ENCODE measurements at places on chromosomes 16 and 17.

DNA sequence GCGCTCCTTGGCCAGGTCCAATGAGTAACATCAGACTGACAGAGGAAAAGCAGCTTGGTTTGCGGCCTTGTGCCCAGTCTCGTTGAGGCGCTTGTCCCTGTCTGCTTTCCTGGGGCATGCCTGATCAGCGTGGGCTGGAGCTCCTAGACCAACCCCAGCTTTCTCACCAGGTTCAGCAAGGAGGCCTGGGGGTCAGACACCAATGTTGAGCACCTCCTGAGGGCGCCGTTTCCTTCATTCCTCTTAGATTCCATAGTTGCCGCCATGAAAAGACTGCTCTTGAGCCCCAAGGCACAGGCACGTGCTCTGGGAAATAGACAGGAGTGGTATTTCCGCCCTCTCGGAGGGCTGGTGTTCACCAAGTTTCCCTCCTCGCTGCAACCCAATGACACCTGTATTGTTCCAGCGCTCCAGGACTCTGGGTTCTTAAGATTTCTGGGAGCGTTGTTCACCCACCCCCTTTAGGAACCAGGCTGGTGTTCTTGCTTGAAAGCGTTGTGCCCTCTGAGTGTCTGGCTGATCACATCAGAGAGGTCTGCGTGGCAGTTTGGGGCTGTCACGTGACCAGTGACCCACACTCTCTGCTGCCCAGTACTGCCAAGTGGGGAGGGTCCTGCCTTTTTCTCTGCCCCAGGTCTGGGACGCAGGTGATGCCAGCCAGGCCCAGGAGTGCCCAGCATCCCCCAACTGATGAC is 18.0 kb downstream of the KCTD2 start:
- no peak for DNase-seq

DNA sequence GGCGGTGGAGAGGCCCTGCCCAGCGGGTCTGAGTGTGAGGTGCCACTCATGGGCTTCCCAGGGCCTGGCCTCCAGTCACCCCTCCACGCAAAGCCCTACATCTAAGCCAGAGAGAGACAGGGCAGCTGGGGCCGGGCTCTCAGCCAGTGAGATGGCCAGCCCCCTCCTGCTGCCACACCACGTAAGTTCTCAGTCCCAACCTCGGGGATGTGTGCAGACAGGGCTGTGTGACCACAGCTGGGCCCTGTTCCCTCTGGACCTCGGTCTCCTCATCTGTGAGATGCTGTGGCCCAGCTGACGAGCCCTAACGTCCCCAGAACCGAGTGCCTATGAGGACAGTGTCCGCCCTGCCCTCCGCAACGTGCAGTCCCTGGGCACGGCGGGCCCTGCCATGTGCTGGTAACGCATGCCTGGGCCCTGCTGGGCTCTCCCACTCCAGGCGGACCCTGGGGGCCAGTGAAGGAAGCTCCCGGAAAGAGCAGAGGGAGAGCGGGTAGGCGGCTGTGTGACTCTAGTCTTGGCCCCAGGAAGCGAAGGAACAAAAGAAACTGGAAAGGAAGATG is 11.2 kb downstream of the VASN start:
- DNase-seq, result no peak

- no peak for DNase-seq
Measured at GRCh38 chr16:63187638-63188037, 1151.4 kb upstream of the CDH8 start.

DNA sequence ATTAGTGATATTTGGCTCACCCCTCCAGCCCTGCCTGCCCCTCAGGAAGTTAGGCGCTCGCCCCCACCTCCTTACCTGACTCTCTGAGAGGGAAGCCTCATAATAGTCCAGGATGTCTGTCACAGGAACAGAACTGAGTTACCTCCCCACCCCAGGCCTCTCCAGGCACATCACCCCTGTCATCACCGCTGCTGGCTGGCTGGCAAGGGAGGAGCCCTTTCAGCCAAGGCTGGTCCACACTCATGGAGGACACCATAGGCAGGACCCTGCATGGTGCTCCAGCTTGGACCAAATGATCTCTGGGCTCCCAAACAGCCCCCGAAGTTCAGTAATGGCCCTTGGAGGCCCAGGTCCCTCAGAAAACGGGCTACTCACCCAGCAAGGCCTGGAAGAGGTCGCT is 1.5 kb downstream of the DLG4 start:
- DNase-seq, result no peak

DNA sequence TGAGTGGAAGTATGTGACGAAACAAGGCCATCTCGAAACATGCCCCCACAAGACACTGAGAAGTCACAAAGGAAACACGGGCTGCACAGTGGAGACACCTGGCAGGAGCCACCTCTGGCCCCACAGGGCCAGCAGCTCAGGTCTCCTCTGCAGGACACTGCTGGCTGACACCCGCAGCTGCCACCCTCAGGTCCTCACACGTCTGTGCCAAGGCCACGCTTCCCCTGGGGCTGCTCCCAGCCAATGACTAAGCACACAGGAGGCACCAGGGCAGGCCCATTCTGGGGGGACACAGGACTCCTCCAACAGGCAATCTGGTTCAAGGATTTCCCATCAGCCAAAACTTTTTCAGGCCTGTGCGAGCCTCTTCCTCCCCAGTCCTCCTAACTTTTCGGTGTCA is 36.4 kb downstream of the MBTPS1 start:
- no peak for DNase-seq

DNA sequence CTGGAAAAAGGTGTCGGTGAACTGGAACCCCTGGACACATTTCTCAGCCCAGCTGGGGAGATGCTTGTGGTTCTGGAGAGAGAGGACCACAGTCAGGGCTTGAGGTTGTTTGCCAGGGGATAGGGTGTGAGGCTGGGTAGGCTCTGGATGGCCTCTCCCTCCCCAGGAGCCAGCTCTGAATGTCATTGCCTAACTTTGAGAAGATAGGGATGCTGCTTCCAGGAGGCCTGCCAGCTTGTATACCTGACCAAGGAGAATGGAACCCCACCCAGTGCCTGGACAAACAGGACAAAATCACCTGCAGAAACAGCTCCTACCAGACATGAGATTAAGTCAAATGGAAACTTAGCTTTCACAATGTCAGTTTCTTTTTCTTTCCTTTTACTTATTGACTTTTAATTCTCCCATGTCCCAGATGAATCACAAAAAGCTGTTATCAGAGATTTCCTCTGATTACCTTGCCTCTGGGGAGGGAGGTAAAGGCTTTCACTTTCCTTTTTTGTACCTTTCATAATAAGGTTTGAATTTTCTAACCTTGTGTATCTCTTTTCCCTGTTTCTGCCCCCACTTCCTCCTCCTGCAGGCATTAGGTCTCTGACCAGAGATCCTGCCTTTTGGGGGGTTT is 29.8 kb upstream of the PLLP start:
- DNase-seq, result no peak

DNA sequence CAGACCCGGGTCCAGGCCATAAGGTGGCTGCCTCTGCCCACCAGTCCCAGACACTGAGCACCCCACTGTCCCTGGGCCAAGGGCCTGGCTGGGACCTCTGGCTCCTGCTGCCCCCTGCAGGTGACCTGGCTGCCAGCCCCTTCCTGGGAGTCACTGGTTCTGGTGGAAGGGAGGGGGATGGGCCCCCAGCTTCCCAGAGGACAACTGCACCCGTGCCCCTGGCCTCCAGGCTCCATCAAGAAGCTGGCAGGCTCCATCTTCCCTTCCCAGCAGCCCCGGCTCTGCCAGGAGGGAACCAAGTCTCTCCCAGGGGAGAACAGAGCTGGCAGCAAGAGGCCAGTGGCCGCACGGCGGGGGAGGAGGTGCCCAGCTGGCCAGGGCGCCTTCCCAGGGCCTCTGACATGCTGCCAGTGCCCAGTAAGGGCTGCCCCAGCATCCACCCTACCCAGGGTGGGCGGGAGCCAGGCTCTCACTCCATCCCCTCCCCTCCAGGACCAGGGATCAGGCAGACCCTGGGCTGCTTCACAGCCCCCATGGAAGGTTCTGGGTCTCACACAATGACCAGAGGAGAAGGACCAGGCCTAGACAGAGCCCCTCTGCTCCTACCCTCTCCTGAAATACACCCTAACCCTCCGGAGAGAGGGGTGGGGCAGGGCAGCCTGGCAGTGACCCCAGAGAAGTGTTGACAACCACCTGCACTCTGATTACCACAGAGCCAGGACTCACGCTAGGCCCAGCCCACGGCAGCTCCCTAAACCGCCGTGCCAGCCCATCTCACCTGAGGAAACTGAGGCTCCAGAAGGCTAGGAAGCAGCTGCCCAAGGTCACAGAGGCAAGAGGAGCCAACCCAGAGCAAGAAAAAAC is 3.6 kb downstream of the CLUH start:
- DNase-seq, result peak; percentile 26

DNA sequence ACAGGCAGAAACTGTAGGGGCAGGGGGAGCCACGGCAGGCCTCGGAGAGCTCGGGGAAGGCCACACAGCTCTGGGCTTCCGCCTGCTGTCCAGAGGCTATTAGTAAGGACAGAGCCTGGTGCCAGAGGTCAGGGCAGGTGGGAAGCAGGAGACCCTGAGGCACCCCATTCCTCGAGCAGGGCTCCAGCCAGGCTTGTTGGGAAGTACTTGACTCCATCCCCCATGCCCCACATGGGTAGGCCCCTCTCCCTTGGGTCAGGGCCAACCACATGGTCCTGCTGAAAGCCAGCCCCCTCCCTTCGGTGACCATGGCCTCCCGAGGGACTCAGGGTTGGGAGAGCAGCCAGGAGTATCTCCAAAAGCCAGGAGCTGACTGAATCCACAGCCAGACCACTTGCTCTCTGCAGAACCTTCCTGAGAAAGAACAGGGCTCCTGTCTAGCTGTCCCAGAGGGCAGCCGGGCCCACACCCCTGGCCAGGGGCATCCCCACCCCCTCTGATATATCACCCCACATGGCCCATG is 17.4 kb upstream of the MPRIP start:
- no peak for DNase-seq

- no peak for DNase-seq
Measured at GRCh38 chr17:13407381-13407780, 194.3 kb downstream of the HS3ST3A1 start.

GRCh38 chr17:75404223-75404730 is 1.2 kb downstream of the GRB2 start:
- peak; percentile 83 for DNase-seq

- no peak for DNase-seq
Measured at GRCh38 chr17:59254742-59255141, 34.4 kb downstream of the GDPD1 start.

- no peak for DNase-seq
Measured at GRCh38 chr16:49463529-49463928, 89.9 kb downstream of the C16orf78 start.

DNA sequence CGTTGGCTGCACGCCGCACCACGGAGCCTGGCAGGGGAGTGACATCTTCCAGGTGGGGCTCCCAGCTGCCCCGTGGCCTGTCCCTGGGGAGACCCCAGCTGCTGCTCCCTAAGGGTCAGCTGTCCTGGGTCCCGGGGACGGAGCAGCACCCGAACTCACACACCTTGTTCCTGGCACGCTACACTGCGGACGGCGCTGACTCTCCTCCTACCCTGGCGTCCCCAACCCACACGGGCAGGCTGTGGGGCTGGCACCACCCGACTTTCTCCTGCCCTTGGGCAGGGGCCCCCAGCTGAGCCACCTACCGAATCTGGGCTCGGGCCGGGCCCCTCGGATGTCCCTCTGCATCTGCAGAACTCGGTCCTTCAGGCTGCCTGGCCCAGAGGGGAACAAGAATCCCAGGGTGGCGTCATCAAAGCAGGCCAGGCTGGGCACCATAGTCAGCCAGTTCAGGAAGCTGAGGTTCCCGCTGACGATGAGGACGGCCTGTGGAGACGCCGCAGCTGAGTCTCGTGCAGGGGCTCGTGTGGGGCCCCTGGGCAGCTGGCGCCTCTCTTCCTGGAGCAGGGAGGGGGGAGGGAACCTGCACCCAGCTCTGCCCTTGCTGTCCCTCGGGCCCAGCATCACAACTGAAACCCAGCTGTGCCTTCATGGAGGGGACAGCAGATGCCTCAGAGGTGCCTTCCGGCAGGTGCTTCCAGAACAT is 70.5 kb upstream of the GNG13 start:
- DNase-seq, result no peak

GRCh38 chr16:23408823-23409298 is 44.1 kb downstream of the COG7 start:
- DNase-seq, result peak; percentile 83

DNA sequence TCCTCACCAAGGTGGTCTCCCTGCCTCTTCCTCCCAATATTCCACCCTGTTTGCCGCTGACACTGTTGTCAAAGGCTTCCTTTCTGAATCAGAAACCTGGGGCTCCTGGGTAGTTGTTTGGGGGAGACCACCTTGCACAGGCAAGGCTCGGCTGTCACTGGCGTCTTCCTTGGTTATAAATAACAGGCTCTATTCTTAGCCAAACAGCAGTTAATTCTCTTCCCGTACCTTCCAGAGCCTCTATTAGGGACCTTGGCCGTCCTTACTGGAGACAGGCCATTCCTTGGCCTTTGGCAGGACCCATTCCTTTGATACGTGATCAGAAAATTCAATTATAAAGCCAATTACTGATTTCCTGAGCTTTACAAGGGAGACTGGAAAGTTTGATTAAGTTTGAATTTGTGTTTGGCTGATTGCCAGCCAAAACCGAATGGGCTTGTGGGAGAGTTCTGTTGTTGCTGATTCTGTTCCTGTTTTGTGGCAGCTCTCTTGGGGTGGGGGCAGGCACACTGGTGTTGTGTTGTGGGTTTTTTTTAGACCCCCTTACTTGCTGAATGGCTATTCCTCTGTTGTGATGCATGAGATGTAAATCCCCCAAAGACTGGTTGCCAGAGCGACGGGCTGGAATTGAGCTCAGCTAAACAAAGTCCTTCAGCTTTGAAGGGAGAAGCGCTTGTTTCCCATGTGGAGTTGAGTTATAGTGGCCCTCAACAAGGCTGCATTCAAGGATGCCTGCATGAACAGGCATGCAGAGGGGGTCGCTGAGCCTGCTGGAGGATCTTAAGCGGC is 104.6 kb downstream of the GNAO1 start:
- DNase-seq, result no peak

GRCh38 chr17:48060249-48060648 is 12.1 kb downstream of the NFE2L1 start:
- DNase-seq, result no peak

DNA sequence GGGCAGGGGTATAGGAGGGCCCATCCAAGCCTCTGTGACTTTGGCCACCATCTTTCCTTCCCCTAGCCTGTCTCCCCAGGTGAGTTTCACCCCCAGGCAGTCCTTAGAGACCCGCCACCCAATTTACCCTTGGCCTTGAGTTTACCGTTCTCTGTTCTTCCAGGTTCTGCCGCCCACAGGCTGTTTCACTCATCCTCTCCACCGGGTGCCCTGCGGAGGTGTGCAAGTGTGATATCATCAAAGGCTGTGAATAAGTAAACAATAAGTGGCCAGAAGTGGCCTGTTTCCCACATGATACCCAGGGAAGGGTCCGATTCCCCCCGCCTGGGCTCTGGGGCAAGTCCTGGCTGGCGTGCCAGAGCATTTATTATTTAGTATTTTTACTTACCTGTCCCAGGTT is 15.1 kb upstream of the TLCD3B start:
- no peak for DNase-seq

- DNase-seq, result peak; percentile 6
Measured at GRCh38 chr16:67897231-67897630, 4.2 kb downstream of the PSKH1 start.

- no peak for DNase-seq
Measured at GRCh38 chr17:79412110-79412509, 198.7 kb downstream of the RBFOX3 start.
